ENCODE measurements at places on chromosomes 11 and 22. TPM values are rescaled to one million over a fixed set of nuclear protein-coding genes. Genes with fewer than 3 reads are reported as not detected.
A peak's percentile ranks its signal among the peaks of the same experiment; 100 is the strongest.

The NDUFV1 gene
- 204 TPM for total RNA-seq

The HEPHL1 gene
- not detected for total RNA-seq

The MAPK8IP2 gene
- 0.49 TPM for total RNA-seq

The CD81 gene
- total RNA-seq: 118 TPM

GRCh38 chr11:10823152-10823579 lies 14.4 kb upstream of the EIF4G2 start:
- DNase-seq: no peak

DNA sequence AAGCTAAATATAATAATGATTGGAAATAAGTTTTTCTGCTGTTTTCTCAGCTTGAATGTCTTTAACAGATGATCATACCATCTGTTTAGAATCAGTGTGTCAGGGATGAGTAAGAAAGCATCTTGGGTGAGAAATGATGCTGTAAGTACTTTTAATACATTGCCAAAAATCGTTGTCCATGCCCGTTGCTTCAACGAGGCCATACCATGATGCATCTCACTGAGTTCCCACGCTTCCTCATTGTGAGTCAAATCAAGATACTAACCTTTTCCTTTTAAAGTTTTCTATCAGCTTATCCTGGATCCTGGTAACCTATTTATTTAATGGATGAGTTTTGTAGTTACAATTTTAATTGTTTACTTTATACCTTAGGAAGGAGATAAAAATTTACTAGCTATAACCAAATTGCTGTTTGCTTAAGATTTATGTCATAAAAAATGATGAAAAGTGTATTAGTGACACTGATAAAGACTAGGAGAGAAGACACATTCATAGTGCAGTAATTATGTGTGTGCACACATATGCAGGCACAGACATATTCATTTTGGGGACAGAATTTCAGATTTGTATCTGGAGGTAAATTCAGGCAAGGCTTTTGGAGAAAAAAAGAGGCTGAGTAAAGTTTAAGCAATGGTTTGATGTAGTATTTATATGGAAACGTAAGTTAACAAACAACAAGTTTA lies 154.8 kb downstream of the UVRAG start:
- DNase-seq: no peak

DNA sequence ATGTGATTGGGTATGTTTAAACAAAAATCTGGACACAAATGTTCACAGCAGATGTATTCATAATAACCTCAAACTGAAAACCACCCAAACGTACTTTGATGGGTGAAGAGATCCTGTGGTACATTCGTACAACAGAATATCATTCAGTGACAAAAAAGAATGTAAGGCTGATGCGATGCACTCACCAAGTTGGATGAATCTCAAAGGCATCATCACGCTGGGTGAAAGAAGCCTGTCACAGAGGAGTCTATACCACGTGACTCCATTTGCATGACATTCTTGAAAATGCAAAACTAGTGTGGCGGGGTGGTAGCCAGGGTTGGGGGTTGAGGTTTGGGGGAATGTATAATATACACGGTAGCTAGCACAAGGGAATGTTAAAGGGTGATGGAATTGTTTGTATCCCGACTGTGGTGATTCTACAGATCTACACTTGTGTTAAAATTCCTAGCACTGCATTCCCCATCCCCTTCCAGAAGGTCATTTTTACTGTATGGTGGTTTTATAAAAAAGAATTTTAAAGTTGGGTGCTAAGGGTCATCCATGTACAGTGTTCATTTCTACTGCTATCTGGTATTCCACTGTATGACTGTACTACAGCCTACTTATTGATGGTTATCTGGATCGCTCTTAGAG lies 35.0 kb upstream of the SLC25A1 start:
- no peak for DNase-seq

DNA sequence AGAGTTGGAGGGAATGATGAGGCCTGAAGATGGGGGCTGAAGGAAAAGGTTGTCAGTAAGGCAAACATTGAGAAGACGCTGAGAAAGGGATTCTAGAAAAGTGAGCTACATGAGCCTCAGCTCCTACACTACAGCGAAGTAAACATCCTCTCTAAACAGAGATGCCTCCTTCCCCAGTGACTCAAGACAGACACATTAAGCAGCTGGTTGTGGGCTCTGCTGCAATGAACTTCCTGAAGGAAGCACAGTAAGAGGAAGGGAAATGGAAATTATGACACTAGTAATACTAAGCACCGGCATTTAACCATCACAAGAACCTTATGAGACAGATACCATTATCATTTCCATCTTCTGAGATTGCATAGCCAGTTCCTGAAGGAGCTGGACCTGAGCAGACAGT lies 190.5 kb downstream of the C11orf87 start:
- DNase-seq: no peak

DNA sequence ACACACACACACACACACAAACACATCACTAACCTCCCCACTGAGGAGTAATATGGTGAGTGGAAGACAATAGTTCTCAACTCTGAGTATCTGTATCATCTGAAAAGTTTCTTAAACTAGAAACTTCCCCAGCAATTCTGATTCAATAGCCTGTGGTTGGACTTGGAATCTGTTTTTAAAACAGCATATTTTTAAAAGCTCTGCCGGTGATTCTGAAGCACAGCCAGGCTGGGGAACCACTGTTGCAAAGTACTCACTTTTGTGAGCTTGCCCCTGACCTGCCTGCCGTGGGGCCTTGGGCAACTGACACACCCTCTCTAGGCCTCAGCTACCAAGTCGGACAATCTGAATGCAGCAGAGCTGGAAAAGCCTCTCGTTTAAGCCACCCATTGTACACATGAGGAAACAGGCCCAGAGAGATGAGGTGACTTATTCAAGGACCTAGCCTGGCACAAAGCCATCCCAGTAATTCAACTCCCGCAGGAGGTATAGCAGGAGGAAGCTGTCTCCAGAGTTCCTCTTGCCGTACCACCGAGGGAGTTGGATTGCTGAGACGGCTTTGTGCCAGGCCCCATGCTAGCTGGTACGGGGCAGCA lies 8.9 kb downstream of the SLC15A3 start:
- DNase-seq: no peak

- DNase-seq: no peak
Measured at GRCh38 chr22:44275631-44275995, 37.1 kb downstream of the SHISAL1 start.

GRCh38 chr11:67389477-67389876 lies 2.3 kb upstream of the RAD9A start:
- peak; percentile 55 for DNase-seq

- no peak for DNase-seq
Measured at GRCh38 chr11:107496011-107496410, 38.4 kb upstream of the CWF19L2 start.

- DNase-seq: no peak
Measured at GRCh38 chr22:28710576-28711191, 30.9 kb downstream of the CHEK2 start.
